ENCODE measurements at places on chromosomes 16 and 17. TPM values are rescaled to one million over a fixed set of nuclear protein-coding genes. Genes with fewer than 3 reads are reported as not detected.

Gene ENPP7
- 0.73 TPM for total RNA-seq

DNA sequence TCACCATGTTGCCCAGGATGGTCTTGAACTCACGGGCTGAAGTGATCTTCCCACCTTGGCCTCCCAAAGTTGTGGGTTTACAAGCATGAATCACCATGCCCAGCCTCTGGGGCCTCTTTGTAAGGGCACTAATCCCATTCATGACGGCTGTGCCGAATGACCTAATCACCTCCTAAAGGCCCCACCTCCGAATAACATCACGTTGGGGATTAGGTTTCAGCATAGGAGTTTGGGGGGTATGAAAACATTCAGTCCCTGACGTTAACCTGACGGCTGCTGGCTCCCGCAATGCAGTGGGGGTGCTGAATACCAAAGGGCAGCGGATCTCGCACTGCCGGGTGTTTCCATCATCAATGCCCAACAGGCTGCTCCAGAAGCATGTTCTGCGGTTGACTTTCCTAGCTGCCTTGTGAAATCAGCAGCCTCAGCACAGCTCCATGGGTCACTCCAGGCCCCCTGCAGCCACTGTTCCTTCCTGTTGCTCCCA is 120.8 kb upstream of the SEC14L1 start:
- no peak for ATAC-seq

- no peak for ATAC-seq
Measured at GRCh38 chr16:86395477-86395876, 114.8 kb upstream of the FOXF1 start.

GRCh38 chr17:51611585-51611984 is 351.2 kb downstream of the UTP18 start:
- no peak for ATAC-seq

- ATAC-seq = no peak
Measured at GRCh38 chr16:80894091-80894490, 89.7 kb upstream of the CDYL2 start.

DNA sequence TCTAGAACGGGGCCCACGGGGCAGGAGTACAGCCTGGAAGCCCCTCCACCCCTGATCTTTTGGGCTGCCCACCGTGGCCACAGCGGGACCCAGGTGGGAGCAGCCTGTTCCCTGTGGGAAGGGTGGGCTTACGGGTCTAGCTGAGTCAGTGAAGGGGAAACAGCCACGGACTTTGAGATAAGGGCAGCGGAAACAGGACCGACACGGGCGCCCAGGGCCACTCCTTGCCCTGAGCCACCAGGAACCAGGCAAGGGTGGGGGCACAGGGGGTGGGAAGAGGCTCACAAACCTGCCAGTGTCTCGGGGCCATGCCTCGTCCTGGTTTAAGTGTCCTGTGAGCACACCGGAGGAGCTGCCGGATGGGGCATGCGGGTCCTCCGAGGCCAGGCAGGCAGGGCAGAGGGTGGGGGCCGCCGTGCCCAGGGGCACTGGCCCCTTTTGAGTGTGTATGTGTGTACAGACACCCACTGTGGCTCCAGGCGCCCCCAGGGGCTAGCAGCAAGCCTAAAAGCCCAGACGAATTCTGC is 47.6 kb upstream of the PVALEF start:
- ATAC-seq = no peak

All from motor neuron (in vitro differentiated cells).